ENCODE measurements at places on chromosomes 2 and 18. TPM values are rescaled to one million over a fixed set of nuclear protein-coding genes. Genes with fewer than 3 reads are reported as not detected.
A peak's percentile ranks its signal among the peaks of the same experiment; 100 is the strongest.

- ATAC-seq, result no peak
Observed at GRCh38 chr2:72139471-72139873, 8.2 kb downstream of the CYP26B1 start.

DNA sequence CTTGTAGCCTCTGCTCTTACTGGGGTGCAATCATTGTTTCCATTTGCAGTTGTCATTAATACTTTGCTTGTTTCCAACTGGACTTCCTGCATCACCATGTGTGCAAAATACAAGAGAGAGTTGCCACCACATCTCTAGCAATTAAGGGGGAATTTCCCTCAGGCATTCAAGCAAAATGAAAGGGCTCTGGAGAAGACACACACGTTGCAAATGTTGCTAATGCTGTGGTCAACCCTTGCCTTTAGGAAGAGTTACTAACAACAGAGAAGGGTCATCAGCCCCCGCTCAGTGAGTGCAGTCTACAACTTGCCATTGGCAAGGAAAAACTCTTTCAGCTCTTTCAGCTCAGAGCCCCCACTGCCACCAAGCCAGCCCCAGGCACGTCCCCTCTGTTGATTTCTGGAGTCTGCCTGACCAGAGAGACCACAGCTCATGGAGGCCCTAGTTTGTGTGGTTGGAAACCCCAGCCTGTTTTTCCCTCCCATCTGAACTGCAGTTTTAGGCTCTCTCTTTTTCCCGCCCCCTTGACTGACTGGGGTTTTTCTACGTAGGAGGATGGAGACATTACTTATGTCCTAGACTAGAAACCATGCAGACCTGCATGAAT, 25.9 kb upstream of the GPR45 start:
- ATAC-seq, result no peak

The IL36G gene
- total RNA-seq, result not detected

GRCh38 chr2:59529726-59530125, 1023.7 kb downstream of the BCL11A start:
- no peak for ATAC-seq

GRCh38 chr18:11989966-11990380, 8.7 kb downstream of the IMPA2 start:
- no peak for ATAC-seq

The CACNB4 gene
- total RNA-seq, result 2.2 TPM

- no peak for ATAC-seq
Observed at GRCh38 chr2:54770676-54771075, 47.2 kb downstream of the EML6 start.

The RBMS1 gene
- total RNA-seq, result 110 TPM

DNA sequence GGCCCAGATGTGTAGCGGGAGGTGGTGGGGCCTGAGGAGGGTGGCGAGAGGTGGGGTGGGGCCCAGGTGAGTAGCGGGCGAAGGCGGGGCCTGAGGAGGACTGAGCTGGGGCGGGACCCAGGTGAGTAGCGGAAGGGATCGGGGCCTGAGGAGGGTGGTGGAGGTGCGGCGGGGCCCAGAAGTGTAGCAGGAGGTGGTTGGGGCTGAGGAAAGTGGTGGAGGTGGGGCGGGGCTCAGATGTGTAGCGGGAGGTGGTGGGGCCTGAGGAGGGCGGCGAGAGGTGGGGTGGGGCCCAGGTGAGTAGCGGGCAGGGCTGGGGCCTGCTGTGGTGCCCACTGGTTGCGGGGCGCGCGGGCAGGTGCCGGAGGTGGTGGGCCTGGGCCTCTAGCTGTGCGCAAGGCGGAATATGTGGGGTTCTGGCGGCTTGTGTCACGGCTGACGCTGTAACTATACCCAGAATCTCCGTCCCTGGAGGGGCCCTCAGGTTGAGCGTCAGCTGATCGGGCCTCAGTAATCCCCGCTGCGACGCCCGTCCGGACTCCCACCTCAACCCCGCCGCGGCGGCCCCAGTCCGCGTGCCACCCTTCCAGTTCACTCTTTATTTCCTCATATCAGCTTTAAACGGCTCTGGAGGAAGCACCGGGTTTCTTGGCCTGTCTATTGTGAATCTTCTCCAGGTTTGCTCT, 866 bp upstream of the SF3B6 start:
- ATAC-seq, result peak; percentile 0

GRCh38 chr2:27795868-27796277, 24.4 kb downstream of the MRPL33 start:
- peak; percentile 20 for ATAC-seq

GRCh38 chr2:237557633-237558015, 8.8 kb upstream of the PRLH start:
- ATAC-seq, result no peak

DNA sequence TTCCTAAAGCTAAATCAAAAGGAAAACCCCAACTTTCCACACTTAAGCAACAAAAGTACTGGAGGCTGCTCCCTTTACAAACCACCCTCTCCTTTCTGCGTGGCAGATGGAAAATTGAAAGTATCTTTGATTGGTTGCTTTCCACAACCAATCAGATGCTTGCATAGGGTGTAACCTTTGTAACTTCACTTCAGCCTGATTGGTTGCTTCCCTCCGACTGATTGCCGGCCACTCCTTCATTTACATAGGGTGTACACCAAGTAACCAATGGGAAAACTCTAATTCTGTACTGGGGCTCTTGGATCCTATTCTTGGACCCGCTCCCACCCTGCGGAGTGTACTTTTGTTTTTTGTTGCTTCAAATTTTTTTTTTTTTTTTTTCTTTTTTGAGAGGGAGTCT, 297.7 kb downstream of the NCKAP5 start:
- ATAC-seq, result no peak

- ATAC-seq, result no peak
Observed at GRCh38 chr2:224213396-224213795, 174.3 kb upstream of the SERPINE2 start.

GRCh38 chr2:1140389-1141003, 189.8 kb downstream of the SNTG2 start:
- ATAC-seq, result no peak

The CDK15 gene
- 1.0 TPM for total RNA-seq

The MDH1B gene
- not detected for total RNA-seq

All from gastroesophageal sphincter (tissue), 4 donors.